ENCODE measurements at places on chromosomes 1 and 21.

DNA sequence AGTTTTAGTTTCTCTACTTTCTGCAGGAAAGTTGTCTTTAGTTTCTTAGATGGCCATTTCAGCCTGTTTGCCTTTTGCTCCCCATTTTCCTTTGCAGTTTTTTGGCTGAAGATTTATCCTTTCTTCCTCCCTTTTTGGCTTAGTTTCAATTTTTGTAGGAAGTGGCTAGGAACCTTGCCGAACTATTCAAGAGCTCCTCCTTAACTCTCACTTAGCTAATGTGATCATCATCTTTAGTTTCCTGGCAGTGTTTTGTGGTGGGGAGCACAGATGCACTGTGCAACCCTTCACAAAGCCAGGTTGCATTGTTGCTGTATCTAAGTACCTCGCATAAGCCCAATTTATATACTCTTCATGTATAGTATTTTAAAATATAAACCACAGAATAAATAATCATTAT is 28.8 kb upstream of the CCDC181 start:
- DNase-seq: no peak

GRCh38 chr1:10726355-10726754 is 70.1 kb downstream of the CASZ1 start:
- no peak for DNase-seq

- no peak for DNase-seq
These were observed 87.2 kb upstream of the IVNS1ABP start for GRCh38 chr1:185404291-185404690.

GRCh38 chr21:30962013-30962412 is 76.3 kb downstream of the KRTAP19-8 start:
- no peak for DNase-seq

Data from frontal cortex (tissue), 4 donors.